Adrenal gland (tissue), 19 donors: ENCODE measurements at places on chromosomes 1 and 21. TPM values are rescaled to one million over a fixed set of nuclear protein-coding genes. Genes with fewer than 3 reads are reported as not detected.

Gene EPS8L3
- not detected for total RNA-seq

Gene PGLYRP3
- not detected for total RNA-seq

Gene OR2T1
- total RNA-seq, result not detected

Gene E2F2
- 0.88 TPM for total RNA-seq

Gene USH2A
- total RNA-seq, result 0.44 TPM

Gene FCGR2B
- 21.9 TPM for total RNA-seq

DNA sequence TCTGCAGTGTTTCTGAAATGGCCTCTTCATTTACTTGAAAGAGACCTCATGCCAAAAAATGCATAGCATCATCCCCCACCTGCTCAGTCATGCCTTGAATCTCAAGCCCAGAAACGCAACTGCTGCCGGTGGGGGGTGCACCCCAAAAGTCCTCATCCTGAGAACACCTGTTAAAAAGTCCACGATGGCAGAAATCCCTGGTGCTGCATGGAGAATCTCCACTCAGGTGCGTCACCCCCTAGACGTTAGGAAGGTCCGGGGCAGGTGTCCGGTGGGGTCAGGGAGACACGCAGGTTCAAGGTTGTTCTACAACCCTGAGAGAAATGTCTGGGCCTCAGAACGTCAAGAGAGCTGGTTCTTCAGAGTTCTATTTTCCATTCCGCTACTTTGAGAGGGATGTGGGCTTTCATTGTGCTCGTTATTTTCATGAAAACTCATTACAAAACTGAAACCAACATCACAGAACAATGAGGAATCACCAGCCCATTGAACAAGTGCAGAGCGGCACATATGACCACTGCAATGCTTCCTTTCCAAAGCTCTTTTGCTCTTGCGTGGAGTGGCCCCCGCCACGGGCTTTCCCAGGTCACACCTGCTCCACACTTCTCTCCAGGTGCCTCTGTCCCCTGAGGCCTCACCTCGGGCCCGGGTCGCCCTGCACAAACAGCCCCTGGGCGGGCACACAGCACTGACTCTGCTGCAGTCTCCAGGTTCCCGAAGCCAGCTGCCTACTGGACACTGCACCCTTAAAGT, 201.9 kb downstream of the TOMM20 start:
- no peak for DNase-seq

DNA sequence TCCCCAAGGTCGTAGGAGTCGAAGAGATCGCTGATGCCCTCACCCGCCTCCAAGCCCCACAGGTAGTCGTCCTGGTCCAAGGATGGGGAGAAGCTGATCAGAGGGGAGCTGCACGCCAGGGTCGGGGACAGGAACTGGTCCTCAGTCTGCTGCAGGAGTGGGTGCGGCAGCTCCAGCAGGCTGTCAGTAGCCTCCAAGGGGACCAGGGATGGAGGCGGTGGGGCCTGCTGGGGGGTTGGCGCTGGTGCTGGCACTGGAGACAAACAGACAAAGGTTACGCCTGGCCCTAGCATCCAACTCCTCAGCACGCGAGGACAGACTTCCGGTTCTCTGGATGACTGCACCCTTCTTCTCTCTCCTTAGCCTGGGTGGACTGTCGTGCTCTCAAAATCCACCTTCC, 21.1 kb downstream of the E2F2 start:
- DNase-seq, result no peak

- DNase-seq, result peak; percentile 45
Measured at GRCh38 chr1:109161858-109162606, 48.1 kb downstream of the ELAPOR1 start.

- DNase-seq, result no peak
Measured at GRCh38 chr1:221729771-221730330, 12.0 kb downstream of the DUSP10 start.

DNA sequence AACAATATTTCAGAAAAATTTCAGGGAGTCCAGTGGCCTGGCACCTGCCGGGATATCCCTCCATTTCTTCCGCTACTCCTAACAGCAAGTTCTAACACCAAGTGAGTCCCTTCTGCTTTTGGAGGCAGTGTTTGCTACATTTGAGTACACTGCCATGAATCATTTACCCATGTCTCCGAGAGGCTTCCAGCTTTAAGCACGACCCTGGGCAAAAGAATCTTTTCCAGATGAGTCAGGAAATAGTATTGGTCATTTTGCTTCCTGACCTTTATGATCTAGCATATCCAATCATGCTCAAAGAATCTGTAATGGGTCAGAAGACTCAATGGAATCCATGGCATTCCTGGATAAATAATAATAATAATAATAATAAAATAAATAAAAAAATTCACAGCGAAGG, 60.7 kb upstream of the FMN2 start:
- DNase-seq, result peak; percentile 17

DNA sequence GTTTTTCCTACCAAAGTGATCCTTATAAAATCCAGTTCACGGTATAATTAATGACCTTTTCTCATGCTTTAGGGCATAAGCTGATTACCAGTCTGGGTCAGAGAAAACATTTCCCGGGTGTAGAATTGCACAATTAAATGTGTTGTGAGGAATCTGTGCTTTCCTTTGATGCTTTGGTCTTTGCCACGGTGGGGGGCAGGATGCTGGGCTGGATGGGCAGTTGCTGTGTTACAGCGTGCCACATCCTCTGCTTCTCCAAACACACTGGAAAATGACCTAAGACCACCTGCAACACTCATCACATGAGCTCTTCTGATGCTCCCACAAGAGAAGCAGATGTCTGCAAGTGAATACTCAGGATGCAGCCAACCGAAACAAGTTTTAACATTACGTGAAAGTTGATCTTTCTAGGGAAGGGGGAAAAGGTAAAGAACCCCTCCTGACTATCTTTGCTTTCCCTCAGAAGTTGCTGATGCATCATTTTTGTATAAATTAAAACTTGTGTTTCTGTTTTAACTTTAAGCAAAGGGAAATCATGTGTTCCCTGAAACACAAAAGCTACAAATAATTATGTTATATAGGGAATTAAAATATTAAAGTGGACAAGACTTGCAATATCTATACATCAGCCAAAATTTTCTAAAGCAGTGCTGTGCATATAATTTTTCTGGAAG, 515.3 kb upstream of the NR5A2 start:
- DNase-seq, result no peak

DNA sequence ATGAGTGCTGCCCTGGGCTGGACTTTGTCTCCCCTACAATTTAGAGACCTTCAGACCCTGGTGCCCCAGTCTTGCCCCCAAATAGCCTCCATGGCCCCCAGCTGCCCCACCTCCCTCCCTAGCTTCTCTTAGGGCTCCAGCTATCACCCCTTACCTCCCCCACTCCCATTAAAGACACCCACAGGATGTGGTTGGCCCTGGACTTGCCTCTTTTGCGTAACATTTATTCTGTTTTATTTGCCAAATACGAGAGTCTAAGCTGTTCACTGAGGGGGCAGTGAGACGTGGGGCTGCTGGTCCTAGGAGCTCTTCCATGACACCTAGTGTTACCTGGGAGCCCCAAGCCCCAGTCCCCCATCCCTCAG, 4.5 kb downstream of the ZC3H12A start:
- DNase-seq, result no peak
